ENCODE measurements at places on chromosomes 12 and 14.
A peak's percentile ranks its signal among the peaks of the same experiment; 100 is the strongest.

DNA sequence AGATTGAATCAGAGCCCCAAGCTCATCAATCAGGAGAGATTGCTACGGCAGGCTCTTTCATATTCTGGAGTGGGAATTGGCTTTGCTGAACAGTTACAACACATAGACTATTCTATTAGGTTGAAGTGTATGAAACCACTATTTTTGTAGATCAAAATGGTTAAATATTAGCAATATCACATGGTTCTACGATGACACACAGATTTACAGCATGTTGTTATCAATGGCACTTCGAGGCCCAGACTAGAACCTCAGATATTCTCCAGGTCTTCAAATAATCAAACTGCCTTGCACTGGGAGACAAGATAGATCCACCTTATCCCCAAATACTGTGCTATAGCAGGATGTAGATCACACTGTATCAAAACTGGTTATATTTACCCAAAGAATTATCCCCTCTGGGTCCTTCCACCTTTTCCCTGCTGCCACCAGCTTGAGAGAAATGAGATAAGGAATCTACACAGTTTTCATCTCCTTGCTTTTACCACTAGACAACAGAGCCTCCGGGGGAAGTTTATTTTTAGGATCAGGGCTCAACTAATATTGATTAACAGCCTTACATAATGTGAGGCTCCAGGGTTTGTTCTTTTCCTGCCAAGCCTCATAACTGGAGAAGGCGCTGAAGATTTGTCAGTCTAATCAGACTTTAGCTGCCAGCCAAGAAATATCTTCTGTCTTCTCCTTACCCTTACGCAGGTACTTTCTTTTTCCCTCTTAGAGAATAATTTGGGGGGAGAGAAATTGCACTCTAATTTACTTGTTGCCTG lies 507.1 kb downstream of the DIO2 start:
- DNase-seq = no peak

DNA sequence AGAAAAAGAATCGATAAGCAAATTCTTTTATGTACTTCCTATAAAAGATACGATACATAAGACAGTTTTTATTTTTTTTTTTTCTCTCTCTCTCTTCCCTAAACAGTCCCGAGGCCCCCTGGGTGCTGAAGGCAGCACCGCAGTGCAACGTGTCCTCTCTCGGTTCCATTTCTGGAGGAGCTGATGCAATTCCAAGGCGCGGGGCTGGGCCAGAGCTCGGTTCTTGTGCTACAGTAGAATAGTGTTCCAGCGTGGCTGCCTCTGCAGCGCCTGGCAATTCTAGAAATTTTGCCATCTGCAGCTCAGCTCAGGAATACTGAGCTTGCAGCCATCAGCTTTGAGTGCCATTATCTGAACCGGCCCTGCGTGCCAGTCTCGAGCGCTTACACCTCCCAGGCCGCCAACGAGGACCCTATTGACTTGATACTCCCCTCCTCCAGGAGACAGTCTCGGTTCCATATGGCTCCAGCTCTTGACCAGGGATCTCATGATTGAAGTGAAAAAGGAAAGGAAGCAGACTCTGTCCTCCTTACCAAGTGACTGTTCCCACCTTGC lies 630 bp downstream of the ALDH1L2 start:
- no peak for DNase-seq

DNA sequence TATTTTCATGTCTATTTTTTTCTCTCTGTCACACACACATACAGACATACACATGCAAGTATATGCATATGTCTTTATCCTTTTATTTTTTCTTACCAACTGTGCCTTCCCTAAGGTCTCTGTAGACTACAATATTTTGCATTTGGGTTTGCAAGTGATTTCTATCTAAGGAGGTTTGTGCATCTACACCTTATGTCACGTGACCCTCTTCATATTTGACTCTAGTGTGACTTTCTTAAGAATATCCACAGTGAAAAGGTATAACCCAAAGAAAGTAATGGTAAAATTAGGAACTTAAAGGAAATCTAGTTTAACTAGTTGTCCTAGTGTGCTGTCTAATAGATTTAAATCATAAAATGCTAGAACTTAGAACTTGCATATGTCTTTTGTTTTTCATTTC lies 298.8 kb upstream of the LRIG3 start:
- DNase-seq = no peak

- peak; percentile 14 for DNase-seq
Measured at GRCh38 chr12:85575120-85576096, 260.8 kb downstream of the RASSF9 start.

DNA sequence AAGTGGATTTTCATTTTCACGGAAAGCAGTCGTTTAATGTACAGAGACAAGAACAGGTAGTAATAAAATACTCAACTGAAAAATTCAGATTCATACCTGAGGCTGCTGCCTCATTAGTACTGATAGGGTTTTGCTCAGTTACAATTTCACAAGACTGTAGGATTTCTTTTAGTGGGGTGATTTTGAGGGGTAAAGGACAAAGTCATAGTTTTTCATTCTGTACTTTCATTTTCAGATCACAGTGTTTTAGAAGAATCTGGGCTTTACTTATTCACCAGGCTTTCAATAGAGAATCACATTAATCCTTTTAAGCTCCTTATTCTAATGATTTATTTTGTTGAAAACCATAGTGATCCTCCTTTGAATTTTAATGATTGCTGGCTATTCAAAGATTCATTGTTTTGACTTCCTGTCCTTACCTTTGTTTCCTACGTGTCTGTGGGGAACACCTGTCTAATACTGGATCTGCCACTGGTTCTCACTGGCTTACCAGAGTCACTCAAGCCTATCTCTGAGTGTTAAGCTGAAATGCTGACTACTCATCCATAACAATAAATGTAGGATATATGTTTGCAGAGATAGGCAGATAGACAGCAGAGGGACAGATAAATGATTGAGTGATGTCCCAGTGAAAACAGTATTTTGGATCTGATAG lies 243.8 kb upstream of the NPAS3 start:
- DNase-seq = no peak

DNA sequence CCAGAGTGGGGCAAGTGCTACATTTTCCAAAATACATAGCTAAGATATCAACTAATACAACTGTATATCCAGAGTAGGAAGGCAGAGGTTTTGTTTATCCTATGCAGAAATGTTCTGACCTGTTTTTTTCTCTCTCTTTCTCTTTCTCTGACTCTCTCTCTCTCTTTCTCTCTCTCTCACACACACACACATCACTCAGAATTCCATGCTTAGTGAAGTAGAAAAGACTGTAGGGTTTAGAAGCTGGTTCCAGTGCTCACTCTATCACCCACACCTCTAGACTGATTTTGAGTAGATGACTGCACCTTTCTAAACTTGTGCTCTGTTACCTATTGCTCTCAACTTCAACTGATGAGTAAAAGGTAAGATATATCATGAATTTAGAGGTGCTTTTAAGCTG lies 356.7 kb downstream of the LRIG3 start:
- DNase-seq = no peak

DNA sequence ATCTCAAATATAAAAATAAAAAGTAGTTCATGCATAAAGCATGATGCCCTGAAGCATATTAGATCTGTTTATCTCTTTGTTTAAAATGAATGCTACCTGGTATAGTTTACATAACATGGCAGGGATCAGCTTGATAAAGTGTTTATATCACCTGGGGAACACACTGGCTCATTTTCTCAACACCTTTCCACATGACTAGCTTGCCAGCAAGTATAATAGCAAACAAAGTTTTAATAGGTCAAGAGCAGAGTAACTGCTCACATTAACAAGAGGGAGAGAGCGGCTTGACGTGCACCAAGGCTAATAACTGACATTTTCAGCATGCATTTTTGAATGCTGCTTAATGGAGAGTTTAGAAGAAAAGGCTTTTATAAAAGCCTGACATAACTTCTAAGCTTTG lies 246.4 kb downstream of the EGLN3 start:
- DNase-seq = no peak

DNA sequence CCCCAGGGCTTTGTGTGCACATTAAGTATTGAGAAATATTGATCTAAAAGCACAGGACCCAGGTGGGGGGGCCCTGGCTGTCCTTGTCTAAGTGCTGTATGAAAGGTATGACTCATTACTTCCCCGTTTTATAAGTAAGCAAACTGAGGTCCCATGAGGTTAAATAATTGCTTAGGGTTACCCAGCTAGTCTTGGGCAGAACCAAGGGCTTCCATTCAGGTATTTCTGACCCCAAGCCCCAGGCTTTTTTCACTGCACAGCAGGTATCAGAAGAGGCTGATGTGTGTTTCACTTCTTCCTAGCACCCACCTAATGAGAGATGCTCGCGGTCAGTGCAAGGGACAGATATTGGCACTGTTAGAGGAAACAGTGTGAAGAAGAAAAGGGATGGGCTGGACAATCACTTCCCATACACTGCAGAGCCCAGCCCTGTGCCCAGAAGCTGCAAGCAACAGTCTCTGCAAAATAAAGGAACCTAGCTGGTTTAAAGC lies 4.7 kb upstream of the TC2N start:
- DNase-seq = no peak

DNA sequence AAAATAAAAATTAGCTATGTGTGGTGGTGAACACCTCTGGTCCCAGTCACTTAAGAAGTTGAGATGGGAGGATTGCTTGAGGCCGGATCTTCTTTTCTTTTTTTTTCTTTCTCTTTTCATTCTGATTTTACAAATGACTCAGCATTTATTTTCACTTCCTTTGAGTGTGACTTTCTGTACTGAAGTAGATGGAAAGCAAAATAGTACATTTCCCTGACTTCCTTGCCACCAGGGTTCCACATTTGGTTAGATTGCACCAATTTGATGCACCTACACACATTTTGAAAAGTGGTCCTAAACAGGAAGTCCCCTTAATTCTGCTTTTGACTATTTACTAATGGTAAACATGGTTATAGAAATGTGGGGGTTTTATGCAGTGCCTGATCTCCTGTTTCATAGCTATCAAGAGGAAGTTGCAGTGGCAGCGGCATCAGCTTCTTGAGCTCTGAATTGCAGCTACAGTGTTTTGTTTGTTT lies 13.0 kb upstream of the LEMD3 start:
- DNase-seq = no peak

DNA sequence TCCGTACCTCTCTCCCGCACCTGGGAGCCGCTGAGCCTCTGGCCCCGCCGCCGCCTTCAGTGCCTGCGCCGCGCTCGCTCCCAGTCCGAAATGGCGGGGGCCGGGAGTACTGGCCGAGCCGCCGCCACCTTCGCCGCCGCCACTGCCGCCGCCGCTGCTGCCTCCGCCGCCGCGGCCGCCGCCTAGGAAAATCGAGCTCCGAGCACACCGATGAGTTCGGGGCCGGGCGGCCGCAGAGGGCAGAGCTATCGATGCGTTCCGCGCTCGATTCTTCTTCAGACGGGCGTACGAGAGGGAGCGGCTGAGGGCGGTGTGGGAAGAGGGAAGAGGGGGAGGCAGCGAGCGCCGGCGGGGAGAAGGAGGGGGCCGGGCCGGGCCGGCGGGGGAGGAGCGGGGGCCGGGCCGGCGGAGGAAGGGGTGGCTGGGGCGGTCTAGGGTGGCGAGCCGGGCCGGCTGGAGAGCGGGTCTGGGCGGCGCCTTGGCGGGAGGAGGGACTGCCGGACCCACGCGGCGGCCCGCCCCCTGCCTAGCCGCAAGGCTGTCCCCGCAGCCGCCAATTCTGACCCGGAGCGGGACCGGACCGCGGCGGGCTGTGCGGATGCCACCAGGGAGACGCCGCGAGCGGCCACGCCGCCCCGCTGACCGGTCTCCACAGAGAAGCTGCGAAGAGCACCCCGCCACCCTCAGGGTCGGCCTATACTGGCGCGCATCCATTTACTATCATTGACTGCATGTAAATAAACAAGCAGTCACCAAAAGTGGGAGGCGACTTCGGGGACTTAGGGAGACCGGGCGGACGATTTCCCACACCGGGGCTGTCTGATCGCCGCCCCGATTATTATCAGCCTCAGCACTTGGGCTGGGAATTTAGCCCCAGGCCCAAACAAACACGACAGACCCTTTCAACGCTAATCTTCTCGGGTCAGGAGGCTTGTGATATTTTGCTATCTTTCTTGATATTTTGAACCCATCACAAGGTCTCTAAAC lies at the start of gene KRAS:
Gene KRAS, minus strand, starts transcription at position 186 of the 987 bp plus-strand sequence.
- DNase-seq = peak; percentile 84

GRCh38 chr14:45177076-45177475 lies 41.3 kb downstream of the FANCM start:
- DNase-seq = no peak

DNA sequence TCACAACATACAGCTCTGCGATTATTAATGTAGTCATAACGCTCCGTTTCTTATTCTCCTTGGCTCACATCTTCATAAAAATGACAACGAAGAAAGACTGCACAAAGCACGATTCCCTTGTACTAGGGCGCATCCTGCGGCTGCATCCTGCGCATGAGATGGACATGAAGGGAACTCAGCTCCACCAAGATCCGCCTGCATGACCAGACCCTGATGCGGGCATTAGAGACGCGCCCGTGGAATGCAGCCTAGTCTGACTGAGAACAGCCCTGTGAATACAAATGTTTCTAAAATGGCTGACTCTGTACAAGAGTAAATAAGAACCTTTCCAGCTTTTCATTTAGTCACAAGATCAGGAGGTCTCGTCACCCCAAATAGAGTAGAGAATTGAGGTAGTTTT lies 422.2 kb downstream of the NOVA1 start:
- DNase-seq = no peak

DNA sequence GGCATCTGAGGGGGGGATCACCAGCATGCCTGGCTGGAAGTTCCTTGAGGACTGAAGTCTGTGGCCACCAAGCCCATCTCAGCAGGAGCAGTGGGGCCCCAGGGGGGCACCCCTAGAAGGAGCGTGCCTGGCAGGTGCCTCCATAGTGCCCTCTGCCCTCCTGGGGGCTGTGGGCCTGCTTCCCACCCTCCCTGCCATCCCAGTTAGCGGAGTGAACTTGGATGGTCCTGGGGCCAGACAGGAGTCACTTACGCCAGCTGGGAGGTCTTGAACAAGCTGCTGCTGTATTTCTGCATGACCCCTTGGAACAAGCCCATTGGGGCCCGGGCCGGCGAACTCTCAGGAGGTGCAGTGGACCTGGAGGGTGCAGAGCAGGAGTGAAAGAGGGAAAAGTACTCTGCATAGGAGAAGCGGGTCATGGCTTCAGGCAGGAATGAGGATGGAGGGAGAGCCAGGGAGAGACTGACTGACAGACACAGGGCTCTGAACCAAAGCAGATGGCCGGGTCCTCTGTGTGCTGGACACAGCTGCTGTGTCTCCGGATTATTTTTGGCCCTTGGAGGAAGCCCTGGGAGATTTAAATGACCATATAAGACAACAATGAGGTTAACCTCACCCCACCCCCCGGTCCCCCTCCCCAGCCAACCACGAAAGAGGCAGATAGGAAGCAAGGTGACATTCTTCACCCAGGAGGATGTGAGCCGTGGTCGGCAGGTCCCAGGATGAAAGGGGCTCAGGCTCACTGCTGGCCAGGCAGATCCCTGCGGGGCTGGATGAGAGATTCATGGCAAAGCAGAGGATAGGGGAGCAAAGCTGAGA lies 19.6 kb downstream of the ASB2 start:
- DNase-seq = no peak

GRCh38 chr14:95211721-95212504 lies 54.6 kb upstream of the DICER1 start:
- DNase-seq = no peak

DNA sequence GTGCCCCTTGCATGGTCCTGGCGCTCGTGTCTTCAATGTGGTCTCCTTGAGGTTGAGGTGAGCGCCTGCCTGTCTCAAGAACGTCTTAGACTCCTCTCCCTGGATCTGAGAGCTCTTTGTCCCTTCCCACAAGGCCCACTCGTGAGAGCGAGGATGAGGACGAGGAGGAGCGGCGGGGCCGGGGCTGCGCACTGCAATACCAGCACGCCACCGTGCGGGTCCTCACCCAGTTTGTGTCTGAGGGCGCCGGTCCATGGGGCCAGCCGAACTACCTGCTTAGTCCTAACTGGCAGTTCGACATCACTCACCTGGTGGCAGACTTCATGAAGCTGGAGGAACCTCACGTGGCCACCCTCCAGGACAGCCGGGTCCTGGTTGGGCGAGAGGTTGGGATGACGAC lies 128.1 kb downstream of the SLC15A4 start:
- DNase-seq = no peak

Data from GM18507 (cell line).